ENCODE measurements at places on chromosomes 7 and 10.
A peak's percentile ranks its signal among the peaks of the same experiment; 100 is the strongest.

DNA sequence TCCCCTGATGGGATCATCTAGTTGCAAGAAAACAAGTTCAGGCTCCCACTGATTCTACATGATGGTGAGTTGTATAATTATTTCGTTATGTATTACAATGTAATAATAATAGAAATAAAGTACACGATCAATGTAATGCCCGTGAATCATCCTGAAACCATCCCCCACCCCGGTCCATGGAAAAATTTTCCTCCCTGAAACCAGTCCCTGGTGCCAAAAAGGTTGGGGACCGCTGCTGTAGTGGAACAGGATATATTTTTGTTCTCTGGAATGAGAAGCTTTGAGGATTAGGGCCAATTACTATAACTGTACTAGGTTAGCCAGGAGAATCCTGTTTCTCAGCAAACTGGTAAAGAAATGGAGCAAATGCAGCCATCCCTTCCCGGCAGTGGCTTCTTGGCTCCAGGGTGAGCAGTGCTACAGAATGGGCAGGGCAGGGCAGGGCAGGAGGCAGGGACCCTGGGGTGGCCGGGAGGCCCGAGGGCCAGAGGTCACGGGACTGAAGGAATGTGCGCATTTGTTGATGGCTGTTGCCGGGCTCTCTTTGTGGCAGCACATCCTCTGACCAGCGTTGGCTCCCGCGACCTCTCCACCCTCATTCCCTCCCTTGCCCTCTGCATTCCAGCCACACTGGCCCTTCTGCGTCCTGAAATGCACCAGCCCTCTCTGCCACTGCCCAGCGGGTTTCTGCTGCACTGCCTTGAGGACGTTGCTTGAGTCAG lies 162.3 kb upstream of the NPS start:
- DNase-seq = no peak

GRCh38 chr7:153567426-153567825 lies 484.8 kb upstream of the DPP6 start:
- no peak for DNase-seq

- DNase-seq = no peak
Observed at GRCh38 chr10:63515002-63515763, 6.0 kb upstream of the REEP3 start.

GRCh38 chr7:13153742-13154141 lies 466.3 kb downstream of the ARL4A start:
- DNase-seq = no peak

GRCh38 chr7:2572101-2572842 lies 13.5 kb downstream of the IQCE start:
- DNase-seq = no peak

- DNase-seq = no peak
Observed at GRCh38 chr7:25897261-25897782, 254.7 kb upstream of the NFE2L3 start.

- no peak for DNase-seq
Observed at GRCh38 chr7:13293264-13294002, 606.0 kb downstream of the ARL4A start.

- DNase-seq = no peak
Observed at GRCh38 chr7:1011297-1012003, 28.5 kb downstream of the CYP2W1 start.

GRCh38 chr7:2926896-2927405 lies 82.8 kb upstream of the GNA12 start:
- no peak for DNase-seq

- no peak for DNase-seq
Observed at GRCh38 chr7:110010359-110010758, 1080.6 kb upstream of the LRRN3 start.

DNA sequence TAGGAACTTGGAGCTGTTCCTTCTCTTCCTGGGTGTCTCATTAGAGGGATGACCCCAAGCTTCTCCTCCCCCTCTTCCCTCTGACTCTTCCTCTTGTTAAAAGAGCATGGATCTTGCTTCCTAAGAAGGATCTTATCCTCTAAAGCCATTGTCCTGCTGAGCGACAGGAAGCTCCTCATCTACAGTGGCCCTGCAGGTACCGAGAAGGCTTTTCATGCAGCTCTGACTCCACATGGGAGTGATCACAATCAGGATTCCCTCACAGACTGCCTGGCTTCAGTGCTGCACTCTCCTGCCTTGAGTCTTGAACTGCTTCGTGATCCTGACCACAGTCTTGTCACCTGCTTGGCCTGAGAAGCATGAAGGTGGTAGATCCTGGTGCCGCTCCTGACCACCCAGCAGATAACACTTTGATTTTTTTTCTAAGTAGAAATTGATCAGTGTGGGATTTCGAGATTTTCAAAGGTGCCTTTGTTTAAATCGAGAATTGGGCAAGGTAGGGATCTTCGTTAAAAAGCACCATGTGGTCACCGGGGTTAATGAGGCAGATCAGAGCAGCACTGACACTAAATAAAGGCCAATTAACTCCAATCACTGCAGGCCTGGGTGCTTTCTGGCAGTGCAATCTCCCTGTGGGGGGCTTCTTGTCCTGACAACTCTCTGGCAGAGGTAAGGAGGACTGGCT lies 376.4 kb downstream of the NRG3 start:
- DNase-seq = no peak

DNA sequence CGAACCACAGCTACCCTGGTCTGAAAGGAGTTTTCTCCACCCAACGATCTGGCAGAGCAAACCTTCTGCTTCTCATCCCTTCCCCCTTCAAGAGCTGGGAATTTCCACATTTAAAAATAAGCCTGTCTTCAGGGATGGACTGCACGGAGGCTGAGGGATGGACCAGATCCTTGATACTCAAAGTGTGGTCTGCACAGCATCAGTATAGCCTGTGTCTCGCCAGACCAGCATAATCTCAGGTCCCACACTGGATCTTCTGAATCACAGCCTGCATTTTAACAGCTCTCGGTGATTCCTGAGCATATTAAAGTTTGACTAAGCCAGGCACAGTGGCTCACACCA lies 7.1 kb downstream of the KCNMA1 start:
- no peak for DNase-seq

DNA sequence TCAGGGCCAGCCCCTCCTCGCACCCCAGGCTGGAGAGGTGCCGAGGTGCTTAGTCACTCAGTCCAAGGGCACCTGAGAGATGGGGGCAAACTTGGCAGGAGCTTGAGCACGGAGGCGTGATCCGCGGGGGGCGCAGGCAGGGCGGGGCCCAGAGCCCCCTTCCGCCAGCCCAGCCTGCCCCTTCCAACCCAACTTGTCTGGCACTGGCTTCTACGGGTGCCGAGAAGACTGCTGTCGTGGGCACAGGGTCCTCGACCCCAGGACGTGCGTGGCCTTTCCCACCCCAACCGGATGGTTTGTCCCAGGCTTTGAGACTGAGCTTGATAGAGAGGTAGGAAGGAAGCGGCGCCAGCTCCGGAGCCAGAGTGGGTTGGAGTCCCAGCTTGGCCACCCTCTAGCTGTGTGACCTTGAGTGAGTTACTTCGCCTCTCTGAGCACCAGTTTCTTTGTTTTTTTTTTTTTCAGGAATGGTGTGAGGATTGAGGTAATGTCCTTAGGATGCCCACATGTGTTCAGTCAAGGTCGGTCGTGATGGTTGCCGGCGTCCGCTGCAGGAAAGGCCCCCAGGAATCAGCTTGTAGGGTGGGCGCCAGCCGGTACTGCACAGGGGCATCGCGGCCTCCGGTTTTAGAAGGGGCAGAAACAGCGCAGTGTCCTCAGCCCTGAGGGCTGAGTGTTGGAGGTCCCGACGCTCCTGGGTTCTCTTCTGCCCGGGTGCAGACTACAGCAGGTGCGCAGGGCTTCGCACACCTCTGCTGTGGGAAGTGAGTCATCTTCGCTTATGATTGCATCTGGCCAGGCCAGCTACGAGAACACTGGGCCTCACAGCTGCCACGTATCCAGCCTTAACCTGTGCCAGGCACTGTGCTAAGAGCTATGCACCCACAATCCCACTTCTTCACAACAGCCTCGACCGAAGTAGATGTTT lies 28.6 kb upstream of the VAX1 start:
- no peak for DNase-seq

DNA sequence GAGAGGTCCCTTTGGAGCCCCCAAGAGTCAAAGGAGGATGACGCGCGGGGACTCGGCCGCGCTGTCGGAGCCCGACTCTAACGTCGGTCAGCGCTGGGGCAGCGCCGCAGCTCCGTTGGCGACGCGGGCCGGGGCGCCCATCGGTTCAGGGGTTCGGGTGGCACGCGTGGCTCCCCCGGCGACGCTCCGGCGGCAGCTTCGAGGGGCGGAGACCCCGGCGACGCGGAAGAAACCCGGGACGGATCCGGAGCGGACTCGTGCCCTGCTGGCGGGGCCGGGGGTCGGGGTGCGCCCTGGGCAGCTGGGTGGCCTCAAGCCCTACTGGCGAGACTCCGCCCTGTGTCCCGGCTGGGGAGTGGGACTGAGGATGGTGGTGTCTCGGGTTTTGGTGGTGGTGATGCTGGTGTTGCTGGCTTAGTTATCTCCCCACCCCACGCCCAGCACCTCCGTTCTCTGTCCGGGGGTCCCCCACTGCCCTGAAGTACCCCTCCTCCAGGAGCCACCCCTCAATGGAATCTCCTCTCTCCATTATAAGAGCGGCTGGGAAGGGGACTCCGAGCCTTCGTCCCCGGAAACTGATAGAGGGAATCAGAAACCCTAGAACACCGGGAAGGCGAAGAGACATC lies at the start of gene NAT16:
TSS of gene NAT16 (minus strand) at position 164 of the 626 bp plus-strand sequence. CDS start 5,486 bp downstream, outside the sequence.
- DNase-seq = no peak

- peak; percentile 92 for DNase-seq
Observed at GRCh38 chr7:2100278-2101208, 132.2 kb downstream of the MAD1L1 start.

- no peak for DNase-seq
Observed at GRCh38 chr7:31748084-31748483, 61.1 kb downstream of the PPP1R17 start.

GRCh38 chr7:157300369-157300825 lies 36.4 kb upstream of the DNAJB6 start:
- no peak for DNase-seq

GRCh38 chr10:6140141-6140841 lies 51.5 kb downstream of the RBM17 start:
- no peak for DNase-seq

DNA sequence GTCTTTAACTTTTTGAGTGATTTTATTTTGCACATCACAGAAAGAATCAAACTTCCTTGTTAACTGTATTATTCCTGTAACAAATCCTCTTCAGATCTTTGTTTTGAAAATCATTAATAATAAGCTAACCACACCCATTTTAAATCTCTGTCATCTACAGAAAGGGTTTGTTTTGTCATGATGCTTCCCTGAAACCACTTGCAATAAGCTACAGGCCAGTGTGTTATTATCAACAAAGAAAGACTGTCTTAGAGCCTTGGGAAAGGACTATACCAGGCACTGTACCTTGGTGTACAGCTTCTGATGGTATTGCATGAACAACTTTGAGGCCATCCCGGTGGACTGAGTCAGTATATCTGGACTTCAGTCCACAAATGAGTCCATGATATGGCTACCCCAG lies 145.3 kb upstream of the FAM3C start:
- no peak for DNase-seq

DNA sequence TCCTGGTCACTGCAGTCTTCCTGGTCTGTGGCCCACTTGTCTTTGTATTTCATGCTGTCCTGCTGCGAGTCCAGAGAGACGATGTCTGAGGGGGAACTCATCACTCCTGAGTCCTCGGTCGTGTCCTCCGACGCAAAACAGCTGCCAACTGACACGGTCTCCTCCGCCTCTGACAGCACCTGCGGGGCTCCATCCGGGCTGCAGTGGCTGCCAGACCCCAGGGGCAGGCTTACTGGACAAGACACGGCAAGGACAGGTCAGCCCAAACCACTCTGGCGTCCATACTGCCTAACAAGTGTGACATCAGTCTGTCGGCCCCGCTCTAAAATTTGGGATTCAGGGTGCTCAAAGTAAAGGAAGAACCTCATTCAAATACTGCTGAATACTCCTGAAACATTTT lies 260.8 kb upstream of the GRB10 start:
- no peak for DNase-seq

- no peak for DNase-seq
Observed at GRCh38 chr10:1425879-1426278, 311.4 kb downstream of the ADARB2 start.

GRCh38 chr10:80186364-80187012 lies 18.8 kb downstream of the ANXA11 start:
- peak; percentile 62 for DNase-seq

GRCh38 chr7:133837224-133837623 lies 289.9 kb upstream of the LRGUK start:
- DNase-seq = no peak

GRCh38 chr7:70935854-70936253 lies 196.1 kb upstream of the GALNT17 start:
- no peak for DNase-seq

DNA sequence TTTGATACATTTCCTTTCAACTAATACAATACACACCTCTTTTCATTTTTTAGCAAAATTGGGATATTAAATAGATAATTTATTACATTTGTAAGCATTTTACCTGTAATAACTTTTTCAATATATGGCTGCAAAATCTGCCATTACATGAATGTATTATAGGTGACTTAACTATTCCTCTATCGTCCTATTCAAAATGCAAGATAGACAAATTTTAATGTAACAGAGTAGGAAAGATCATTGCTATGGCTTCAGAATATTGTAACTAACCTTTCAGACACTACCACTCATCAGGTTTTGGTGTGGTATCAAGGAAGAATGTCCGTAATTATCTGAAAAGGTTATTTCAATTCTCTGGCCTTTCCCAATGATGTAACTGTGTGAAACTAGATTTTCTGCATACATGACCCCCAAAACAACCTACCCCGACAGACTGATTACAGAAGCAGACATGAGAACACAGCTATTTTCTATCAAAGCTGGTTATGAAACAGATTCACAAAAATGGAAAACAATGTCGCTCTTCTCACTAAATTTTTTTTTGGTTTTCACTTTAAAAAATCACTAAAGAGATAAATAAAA lies 211.2 kb downstream of the FAM107B start:
- no peak for DNase-seq

DNA sequence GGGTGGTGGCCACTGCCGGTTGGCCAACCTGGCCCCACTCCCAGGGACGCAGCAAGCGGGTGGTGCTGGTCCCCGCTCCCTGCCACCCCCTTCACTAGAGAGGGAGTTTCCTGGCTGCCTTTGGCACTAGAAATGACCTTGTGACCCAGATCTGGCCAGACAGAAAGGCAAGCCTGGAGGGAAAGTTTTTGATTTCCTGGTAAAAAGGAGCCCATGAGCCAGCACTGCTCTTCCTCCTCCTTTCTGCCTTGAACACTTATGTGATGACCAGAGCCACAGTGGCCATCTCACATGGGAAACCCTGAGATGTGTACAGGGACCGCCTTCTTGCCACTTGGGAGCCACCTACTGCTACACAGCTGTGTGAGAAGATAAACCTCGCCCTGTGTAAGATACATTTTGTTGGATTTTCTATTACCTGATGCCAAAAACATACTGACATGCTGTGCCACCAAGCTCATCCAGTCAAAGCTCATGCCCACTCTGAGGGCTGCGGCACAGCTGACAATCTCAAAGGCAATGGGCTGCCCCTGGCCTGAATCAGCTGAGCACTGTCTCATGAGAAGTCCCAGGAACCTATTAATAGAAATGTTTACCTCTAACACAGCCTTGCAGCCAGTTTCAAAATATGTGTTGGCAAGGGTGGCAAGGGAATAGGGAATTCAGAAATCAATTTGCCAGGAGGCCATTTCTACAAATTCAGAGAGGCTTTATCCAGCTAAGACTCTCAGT lies 94.0 kb downstream of the CYTH3 start:
- DNase-seq = no peak

Data from NCI-H510A (cell line).